Stimulated activated CD8-positive, alpha-beta memory T cell treated with anti-CD3 and anti-CD28 coated beads, Interleukin-2, amount 100 ng/mL, for 1 hour (primary cell): ENCODE measurements at places on chromosomes 3 and 15.

DNA sequence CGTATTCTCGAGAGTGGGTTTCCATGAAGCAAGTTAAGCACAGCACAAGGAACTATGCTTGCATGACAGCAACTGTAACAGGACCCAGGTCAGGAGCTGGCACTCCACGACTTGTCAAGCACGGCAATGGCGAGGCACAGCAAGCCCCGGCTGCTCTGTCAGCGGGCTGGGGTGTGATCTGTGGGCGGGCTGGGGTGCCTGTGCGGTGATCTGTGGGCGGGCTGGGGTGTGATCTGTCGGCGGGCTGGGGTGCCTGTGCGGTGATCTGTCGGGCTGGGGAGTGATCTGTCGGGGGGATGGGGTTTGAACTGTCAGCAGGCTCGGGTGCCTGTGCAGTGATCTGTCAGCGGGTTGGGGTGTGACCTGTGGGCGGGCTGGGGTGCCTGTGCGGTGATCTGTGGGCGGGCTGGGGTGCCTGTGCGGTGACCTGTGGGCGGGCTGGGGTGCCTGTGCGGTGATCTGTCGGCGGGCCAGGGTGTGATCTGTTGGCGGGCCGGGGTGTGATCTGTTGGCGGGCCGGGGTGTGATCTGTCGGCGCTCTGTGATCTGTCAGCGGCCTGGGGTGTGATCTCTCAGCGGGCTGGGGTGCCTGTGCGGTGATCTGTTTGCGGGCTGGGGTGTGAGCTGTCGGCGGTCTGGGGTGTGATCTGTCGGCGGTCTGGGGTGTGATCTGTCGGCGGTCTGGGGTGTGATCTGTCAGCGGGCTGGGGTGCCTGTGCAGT is 205.7 kb downstream of the XXYLT1 start:
- no peak for DNase-seq

GRCh38 chr15:101641894-101642293 is 10.3 kb downstream of the TM2D3 start:
- no peak for DNase-seq

GRCh38 chr3:172918568-172919296 is 168.2 kb downstream of the ECT2 start:
- DNase-seq, result no peak

GRCh38 chr3:46383211-46383950 is 12.6 kb downstream of the CCR5 start:
- no peak for DNase-seq

- DNase-seq, result no peak
Measured at GRCh38 chr15:67185051-67185450, 69.4 kb downstream of the AAGAB start.

DNA sequence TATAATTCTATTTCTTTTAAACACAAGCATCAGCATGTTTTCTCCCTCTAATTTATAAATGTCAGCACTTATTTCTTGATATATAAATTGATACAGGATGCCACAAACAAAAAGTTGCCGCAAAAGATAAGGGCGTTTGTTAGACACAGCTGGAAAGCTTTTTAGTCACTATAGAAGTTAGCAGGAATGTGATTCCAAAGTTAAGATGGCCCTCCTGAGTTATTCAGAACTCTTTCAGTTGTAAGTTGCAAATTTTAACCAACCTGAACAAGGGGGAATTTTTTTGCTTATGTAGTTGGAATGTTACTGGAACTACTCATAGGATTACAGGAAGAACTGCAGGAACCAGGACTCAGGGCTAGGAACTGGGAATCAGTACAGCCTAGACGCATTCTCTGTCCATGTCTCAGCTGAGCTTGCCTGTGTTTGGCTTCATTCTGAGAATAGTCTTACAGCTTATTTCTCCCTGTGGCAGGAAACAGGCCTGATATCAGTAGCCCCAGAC is 166.3 kb downstream of the VGLL4 start:
- no peak for DNase-seq

DNA sequence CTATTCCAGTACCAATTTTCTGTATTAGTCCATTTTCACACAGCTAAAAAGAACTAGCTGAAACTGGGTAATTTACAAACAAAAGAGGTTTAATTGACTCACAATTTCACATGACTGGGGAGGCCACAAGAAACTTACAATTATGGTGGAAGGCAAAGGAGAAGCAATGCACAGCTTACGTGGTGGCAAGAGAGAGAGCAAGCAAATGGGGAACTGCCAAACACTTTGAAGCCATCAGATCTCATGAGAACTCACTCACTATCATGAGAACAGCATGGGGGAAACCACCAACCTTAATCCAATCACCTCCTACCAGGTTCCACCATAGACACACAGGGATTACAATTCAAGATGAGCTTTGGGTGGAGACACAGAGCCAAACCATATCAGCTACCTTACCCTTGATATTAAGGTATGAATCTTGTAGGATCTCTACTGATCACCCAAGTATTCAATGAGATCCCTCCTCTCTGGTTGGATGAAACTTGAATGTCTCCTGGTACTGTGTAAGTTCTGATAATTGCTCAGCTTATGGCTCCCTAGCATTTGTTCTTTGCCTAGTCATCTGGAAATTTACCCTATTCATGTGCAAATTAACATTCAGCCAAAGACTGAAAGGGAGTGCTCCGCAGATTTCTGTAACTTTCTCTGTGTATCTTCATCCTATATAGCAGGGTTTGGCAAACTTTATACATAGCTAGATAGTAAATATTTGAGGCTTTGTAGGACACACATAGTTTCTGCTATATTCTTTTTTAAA is 38.9 kb downstream of the MYL3 start:
- DNase-seq, result no peak
